NCI-H446 (cell line): ENCODE measurements at places on chromosomes 4 and X.

- DNase-seq: no peak
These were observed 71.9 kb downstream of the AFF2 start for GRCh38 chrX:148572337-148572736.

DNA sequence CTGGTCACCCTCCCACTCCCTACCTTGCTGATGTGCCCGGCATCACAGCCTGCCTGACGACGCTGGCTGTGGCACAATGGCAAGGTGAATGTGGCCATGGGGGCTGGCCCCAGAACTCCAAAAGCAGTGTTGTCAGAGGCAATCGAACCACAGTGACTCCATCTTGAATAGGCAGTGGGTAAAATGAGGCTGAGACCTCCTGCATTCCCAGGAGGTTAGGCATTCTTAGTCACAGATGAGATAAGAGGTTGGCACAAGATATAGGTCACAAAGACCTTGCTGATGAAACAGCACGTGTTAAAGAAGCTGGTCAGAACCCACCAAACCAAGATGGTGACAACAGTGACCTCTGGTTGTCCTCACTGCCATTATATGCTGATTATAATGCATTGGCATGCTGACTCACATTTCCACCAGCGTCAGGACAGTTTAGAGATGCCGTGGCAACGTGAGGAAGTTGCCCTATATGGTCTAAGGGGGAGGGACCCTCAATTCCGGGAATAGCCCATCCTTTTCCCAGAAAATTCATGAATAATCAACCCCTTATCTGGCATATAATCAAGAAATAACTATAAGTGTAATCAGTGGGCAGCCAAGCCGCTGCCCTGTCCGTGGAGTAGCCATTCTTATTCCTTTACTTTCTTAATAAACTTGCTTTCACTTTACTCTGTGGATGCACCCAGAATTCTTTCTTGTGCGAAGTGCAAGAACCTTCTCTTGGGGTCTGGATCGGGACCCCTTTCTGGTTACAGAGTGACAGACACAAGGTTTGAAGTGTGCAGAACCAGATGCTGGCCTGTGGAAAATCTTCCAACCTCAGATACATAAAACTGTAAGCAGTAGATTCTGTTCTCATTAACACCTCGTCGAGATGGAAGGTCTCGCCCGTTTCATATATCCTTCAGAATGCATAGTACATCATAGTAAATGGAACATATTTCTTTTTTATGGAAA, 26.8 kb upstream of the CLDN24 start:
- no peak for DNase-seq

- DNase-seq: no peak
These were observed 108.8 kb downstream of the CPZ start for GRCh38 chr4:8701126-8702019.

DNA sequence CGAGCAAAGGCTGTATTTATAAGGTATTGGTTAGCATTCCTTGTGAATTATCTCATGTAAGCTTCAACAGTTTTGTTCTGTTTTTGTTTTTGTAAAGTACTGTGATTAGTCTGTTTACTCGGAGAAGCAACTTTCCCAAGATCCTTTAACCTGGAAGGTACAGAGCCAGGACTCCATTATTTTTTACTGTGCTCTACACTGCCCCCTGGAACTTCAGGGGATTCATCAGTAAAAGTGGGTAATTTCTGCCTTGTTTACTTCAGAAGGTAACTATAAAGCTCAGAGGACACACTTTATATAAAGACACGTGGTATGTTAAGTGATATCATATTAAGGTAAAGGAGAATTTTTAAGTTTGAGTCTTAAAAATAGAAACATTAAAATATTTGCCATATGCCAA, 124.9 kb downstream of the IQCM start:
- no peak for DNase-seq
